ENCODE measurements at places on chromosomes 5 and 9.

DNA sequence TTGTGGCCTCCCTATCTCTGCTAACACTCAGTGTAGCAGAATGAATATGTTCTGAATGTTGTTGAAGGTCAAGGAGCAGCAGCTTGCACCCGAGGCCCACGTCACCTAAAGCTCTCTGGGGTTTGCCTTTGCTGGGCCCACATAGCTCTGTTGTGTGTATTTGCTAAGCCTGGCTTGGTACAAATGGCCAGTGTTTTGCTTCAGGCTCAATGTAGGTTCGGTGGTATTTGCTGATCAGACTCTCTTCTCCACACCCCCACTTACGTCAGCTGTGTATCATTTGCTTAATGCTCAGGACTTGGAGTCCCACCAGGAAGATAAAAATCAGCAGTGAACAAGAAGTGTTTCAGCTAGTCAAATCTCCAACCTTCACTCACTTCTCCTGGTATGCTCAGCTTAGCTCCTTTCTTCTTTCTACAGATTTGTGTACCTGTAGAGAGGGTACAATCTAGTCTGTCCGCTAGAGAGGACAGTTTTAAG lies 4.8 kb upstream of the RFESD start:
- DNase-seq, result no peak

DNA sequence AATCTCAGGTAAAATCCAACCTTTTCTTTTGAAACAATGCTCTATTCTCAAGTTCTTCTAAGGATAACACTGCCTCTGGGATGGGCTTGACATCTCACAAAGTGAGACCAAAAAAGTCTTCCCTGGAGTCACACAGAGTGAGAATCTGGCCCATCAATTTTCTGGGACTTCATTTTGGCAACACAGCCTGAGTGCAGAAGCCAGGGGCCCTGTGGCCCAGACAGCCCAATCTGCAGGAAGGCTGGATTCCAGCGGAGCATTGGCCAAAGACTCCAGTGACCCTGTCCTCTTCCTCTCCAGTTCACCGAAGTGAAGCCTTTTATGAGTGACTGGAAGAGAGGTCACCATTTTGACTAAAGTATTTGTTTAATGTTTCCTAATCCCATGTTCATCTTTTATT lies 105.1 kb downstream of the PLK2 start:
- DNase-seq, result no peak

DNA sequence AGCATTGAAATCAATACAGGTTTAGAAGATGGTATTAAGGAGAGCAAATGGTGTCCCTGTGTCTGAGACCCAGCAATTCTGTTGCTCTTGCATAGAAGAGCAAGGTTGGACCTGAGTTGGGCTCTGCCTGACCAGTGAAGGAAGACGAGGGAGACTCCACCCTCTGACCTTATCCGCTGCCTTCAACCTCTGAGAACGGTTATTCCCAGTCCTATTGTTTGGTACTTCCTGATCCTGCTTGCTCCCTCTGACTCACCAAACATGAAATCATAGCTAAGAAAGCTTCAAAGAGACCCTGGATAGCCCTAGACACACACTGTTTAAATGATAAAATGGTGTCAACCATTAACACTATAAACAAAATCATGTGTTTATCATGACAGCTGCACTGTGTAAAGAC lies 218.5 kb downstream of the PLK2 start:
- DNase-seq, result no peak

DNA sequence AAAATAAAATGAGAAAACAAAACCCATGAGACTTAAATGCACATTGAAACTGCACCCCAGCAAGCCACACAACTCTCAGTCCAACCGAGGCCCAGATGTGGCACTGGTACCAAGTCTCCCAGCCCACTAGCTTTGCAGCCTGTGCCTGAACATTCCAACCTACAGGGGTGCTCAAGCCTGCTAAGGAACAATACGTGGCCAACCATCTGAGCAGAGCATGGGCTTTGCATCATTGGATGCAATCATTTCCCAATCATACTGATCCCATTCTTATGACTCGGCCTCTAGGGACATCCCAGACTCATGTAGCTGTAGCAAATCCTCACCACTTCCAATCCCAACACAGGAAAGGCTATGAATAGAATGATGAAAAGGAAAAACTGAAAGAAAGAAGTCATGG lies 297.2 kb downstream of the SPOCK1 start:
- DNase-seq, result peak; percentile 85

GRCh38 chr9:38687389-38687842 lies 32.5 kb downstream of the FAM240B start:
- DNase-seq, result no peak

- peak; percentile 20 for DNase-seq
Measured at GRCh38 chr9:110133608-110134210, 74.2 kb downstream of the C9orf152 start.

GRCh38 chr5:143812085-143812705 lies at the start of gene HMHB1:
Gene HMHB1, plus strand, starts transcription at chr5:143812161.
- no peak for DNase-seq

- no peak for DNase-seq
Measured at GRCh38 chr5:115623658-115624057, 2.2 kb downstream of the TMED7 start.

GRCh38 chr9:110112792-110113191 lies 95.2 kb downstream of the C9orf152 start:
- DNase-seq, result no peak

DNA sequence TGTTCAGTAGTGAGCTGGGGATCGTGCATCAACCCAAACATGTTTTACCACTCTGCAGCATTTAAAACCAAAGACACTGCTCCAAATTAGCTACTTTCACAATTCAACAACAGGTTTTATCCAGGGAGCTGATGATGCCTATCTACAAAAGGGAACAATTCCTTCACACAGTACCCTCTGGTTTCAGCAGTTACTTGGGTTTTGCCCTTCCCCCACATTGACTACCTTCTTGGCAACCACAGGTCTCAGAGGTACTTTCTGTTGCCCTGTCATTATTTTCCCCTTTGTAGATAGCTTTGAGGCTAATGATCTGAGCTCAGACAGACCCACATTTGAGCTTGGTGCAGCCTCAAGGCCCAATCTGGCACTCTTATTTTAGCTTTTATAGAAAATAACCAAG lies 96.1 kb downstream of the WDR41 start:
- no peak for DNase-seq

DNA sequence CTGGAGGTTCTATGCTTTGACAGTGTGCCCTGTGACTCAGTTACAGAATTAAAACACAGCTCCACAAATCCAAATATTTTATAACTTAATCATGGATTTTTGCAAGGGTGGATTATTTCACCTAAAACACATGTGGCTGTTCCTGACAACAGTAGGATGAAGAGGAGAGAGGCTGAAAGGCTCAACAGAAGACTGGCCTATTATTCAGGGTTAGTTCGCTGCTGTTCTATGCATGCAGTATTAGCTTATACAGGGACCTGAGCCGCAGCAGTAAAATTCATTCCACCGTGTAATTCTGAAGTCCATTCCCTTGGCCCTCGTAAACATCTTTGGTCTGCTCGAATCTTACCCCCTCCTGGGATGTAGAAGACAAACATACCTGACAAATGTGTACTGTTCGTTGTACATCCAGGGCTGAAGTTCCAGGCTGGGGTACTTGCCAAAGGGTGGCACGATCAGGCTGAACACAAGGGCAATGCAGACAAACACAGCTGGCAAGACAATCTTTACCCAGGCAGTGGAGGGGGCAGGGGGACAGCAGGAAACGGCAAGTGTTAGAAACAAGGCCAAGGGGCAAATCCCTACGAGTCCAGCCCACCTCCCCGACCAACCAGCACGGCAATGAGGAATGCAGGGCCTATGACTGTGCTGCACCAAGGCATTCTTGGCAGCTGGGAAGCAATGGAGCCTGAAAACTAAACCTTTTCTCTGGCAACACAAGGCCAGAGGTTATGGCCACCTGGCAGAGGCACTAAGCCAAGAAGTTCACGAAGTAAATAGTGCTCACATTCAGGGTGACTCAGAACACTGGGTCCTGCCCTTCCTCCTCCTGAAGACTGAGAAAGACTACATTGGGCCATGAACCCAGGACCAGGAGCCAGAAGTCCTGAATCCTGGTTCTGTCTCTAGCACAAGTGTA lies 46.8 kb downstream of the NIPSNAP3B start:
- peak; percentile 22 for DNase-seq

GRCh38 chr9:18437315-18438201 lies 36.4 kb upstream of the ADAMTSL1 start:
- DNase-seq, result peak; percentile 5

- DNase-seq, result no peak
Measured at GRCh38 chr9:111352545-111352944, 22.5 kb upstream of the OR2K2 start.

Measured in AG08395 (cell line).